ENCODE measurements at places on chromosomes 2 and 18. TPM values are rescaled to one million over a fixed set of nuclear protein-coding genes. Genes with fewer than 3 reads are reported as not detected.

- no peak for DNase-seq
These were observed 102.1 kb downstream of the PXDN start for GRCh38 chr2:1642066-1642861.

GRCh38 chr2:117825437-117825836, 10.9 kb downstream of the DDX18 start:
- DNase-seq = no peak

Gene LRRC30
- total RNA-seq = 2.1 TPM

Gene ERFE
- total RNA-seq = 0.80 TPM

GRCh38 chr18:22163416-22164161, 5.8 kb upstream of the GATA6 start:
- no peak for DNase-seq

All from gastrocnemius medialis (tissue), 4 donors.